ENCODE measurements at places on chromosomes 6 and 20.

DNA sequence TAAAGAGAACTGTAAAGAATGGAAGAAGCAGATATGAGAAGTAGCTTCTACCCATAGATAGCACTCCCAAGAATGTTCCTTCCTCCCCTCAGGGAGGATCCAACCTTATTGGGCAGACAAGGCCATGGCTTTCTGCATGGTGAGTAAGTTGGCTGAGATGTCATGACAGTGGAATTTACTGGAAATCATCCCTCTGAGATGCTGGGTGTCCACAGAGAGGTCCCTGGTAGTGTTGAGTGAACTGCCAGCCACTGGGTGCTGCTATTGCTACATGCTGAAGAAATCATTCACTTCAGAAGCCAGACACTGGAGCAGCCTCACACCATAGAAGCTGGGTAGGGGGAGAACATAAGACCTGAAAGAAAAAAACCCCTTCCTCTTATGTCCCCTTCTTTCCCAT, 46.4 kb upstream of the FERMT1 start:
- DNase-seq, result no peak

DNA sequence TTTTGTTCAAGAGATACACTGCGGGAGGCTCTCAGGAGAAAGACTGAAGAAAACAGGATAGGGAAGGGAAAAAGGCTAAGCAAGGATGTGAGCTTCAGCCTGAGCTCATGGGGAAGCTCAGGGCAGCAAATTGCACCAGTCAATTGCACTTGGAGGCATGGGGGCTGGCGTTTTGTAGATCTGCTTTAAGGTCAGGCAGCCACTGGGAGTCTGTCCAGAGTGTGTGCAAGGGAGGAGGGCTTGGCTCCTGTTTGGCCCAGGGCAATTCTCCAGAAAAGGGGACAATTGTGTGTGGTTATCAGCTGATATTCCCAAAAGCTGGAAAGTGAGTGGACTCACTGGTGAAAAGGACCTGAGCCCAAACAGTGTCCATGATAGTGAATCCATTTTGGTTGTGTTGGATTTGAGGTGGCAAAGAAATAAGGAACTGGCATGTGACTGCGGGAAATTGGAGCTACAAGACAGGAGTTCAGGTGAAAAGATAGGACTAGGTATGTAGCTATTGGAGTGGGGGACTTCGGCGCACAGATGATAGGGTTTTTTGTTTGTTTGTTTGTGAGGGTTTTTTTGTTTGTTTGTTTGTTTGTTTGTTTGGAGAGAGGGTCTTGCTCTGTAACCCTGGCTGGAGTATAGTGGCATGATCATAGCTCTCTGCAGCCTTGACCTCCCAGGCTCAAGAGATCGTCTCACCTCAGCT, 22.3 kb upstream of the IER3 start:
- no peak for DNase-seq

DNA sequence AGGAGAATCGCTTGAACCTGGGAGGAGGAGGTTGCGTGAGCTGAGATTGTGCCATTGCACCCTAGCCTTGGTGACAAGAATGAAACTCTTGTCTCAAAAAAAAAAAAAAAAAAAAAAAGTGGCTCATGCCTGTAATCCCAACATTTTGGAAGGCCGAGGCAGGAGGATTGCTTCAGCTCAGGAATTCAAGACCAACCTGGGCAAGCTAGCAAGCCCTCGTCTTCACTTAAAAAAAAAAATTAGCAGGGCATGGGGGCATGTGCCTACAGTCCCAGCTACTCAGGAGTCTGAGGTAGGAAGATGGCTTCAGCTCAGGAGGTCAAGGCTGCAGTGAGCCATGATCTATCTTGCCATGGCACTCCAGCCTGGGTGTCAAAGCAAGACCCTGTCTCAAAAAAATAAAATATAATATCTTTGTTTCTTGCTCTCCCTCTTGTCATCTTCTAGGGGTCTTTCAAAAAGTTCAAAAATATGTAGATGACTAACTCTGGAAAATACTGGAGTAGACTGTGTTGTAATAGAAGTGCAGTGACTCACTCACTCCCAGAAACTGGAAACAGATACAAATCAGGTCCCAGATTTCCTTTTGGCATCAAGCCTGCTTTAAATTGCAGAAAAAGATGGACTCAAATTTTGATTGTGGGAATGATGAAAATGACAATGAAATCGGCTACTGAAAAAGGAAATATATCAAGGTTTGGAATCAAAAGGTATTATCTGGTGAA, 2.8 kb upstream of the GINM1 start:
- DNase-seq, result no peak

DNA sequence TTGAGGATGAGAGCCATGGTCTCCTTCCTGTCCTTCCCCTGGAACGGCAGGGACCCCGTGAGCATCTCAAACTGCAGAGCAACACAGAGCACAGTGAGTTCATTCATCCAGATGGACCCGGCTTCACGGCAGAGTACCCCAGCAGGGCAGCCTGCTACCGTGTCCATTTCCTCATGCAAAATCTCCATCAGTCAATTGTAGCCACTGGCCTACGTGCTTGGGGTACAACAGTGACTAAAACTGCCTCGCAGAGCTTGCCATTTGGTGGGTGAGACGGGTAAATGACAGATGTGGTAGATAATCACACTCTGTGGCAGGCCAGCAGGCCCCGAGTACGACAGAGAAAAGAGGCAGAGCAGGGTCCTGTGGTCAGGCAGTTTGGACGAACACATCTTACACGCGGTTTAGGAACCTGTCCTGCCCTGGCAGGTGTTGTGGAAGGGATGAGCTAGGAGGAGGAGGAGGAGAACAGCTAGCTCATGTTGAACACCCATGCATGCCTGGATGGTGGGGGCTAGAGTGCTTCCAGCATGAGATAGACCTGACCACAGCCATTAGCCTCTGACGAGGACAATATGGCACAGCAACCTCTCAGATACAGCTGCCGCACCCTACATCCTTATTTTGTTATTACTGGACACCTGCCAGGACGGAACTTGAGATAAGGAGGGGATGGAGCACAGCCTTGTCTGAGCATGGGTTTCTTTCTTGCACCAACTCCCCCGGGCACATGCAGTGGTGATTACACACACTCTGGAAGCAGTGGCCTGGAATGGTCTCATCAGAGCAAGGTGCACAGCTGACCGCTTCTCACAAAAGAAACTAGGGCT, 95.6 kb downstream of the RAMACL start:
- no peak for DNase-seq

- DNase-seq, result no peak
These were observed 56.5 kb upstream of the NRSN1 start for GRCh38 chr6:24069526-24069925.
